ENCODE measurements at places on chromosomes 1 and 21.

GRCh38 chr1:209207701-209208286 is 375.7 kb upstream of the CAMK1G start:
- no peak for DNase-seq

DNA sequence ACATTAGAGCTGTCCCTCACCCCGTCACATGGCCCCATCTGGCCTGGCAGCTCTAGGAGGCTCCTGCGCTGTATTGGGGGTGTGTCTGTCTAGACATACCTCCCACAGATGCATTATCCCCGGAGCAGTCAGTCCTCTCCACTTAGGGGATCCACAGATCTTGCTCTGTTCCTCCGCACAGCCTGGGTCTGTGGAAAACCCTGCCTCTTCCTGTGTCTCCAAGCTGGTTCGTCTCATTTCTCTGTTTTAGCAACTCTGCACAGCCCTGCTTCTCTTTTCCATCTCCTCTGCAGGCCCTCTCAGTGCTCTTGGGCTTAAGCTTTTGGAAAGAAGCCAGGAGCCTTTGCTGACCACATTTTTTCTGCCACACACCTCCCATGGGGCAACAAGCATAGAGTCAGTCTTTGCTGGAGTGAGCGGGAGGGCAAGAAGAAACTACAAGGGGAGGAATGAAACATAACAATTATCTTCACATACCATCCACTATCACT is 241.5 kb downstream of the FOXD2 start:
- no peak for DNase-seq

DNA sequence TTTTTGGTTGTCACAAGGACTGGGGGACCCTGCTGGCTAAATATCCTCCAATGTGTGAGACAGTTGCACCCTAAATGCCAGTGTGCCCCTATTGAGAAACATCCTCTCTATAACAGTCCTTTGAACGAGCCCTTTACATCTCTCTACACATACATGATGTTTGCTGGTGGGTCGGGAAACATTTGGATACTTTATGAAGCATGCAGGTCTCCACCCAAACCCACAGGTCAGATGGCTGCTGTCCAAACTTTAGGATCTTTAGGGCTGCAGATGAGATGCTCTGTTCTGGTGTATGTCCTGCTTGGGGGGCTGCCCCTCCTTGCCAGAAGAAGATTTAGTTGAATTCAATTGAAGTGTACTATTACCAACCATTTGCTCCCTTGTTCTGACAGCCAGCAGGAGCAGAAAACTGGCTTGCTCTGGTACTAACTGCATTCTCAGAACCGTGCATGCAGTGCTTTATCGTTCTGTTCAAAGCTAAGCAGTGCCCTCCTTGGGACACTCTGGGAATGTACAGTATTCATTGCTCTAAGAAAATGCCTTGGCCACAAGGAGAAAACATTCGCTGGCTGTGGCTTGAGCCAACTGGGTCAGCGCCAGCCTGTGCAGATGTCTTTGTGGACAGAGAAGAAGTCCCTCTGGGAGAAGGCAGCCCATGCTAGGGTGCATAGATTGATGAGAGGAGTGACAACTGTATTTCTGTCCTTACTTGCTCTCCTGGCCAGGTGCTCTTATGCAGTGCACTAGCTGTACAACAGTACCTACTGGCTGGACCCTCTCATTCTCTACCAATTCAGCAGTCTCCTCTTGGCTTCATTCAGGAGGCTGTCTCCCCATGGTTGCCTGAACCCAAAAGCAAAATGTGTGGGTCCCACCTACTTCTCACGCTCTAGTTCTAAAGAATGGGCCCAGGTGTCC is 61.4 kb upstream of the DIRAS3 start:
- no peak for DNase-seq

DNA sequence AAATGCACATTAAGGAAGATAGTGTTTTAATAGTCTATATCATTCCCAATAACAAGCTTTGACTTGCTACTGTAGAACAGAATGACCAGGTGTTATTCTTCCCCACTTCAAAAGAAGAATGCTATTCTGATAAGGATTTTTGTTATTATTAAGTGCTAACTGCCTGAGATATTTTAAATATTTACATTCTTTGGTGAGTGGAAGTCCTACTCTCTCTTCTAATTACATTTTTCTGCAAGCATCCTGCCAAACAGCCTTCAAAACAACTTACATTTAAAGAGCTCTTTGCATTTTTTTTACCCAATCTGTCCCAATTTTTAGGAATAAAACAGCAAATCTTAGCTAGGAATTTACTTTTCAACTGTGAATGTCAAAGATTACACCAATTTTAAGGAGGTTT is 23.5 kb upstream of the SYDE2 start:
- DNase-seq: no peak

DNA sequence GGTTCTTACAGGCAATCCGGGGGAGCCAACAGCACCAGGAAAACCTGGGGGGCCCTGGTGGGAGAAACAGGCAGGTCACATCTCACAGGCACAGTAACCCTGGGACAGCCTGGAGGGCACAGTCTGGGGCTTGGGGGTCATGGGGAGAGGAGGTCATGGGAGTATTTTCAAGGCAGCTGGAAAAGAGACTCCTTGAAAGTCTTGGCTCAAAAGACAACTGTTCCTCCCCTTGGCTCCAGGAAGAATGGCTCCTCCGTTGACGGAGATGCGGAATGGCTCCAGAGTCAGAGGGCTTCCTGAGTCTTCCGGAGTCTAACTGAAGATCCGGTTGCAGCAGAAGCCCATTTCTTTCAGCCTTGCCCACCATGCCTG is 25.9 kb upstream of the PEF1 start:
- DNase-seq: no peak

GRCh38 chr1:154490317-154490716 is 11.7 kb upstream of the TDRD10 start:
- no peak for DNase-seq

DNA sequence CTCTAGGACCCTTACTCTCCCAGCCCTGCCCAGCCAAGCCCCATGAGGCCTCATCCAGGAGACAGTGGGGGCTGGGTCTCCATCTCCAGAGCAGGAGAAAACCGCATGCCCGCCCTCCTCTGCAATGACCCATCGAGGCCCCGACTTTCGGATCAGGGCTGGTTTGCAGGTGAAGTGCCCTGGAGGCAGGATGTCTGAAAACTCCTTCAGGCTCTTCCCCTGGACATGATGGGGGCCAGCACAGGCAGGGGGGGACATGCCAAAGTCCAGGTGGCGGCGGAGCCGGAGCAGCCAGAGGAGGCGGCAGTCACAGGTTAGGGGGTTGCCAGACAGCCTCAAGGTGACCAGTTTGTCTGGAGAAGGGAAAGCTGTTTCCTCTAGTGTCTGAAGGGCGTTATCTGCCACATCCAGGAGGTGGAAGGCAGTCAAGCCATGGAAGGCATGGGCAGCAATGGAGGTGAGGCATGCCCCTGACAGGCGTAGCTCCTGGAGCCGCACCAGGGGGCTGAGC is 3.9 kb downstream of the LINGO4 start:
- no peak for DNase-seq

DNA sequence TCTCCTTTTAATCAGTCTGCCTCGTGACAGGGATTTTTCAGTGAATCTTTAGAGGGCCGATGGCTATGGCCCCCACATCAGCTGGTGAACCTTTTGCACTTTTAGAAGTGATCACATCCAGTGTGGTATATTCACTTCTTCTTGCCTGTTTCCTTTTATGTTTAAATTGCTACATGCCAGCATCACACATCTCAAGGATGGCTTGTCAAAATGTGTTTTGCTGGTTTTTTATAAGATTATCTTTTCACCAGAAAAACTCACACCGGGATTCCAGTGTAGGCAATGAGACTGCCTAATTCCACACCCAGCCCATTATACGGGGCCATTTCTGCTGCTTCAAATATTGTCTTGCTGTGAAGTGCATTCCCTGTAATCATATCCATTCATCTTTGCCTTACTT is 1151.7 kb upstream of the ADGRL4 start:
- DNase-seq: no peak

DNA sequence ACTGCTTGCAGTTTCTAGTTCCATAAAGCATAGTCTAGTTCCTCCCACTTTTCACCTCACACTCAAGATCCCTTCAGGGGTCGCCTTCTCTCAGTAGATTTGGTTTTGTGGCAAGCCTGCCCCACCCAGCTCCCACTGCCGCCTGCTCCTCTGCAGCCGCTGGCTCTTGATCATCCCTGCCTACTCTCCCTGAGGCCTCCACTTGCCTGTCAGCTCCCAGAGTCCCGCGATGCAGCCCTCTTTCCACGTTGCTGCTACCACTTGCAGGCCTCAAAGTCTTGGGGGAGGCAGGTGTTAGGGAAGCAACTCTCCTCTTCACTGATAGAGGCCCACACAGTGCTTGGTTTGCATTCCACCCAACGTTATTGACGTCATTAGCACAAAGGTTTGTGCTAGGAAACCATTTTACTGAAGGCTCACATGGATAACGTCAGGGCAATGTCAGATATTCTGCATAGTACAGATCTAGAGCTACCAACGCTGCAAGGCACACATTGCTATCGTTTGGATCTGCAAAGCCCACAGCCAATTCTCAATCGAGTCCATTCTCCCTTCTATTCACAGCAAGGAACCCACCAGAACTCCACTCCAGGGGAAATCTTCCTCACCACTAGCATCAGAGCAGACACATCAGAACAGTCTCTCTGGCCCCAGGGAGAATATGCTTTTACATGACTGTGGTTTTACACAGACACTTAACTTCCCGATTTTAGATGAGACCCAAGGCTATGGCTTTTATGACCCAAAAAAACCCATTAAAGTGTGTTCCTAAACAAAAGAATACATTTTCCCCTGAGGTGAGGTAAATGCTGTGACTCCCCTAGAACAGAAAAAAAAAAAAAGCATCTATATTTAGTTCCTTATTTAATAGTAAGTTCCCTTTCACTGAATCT is 519.5 kb upstream of the CAMK1G start:
- DNase-seq: no peak

DNA sequence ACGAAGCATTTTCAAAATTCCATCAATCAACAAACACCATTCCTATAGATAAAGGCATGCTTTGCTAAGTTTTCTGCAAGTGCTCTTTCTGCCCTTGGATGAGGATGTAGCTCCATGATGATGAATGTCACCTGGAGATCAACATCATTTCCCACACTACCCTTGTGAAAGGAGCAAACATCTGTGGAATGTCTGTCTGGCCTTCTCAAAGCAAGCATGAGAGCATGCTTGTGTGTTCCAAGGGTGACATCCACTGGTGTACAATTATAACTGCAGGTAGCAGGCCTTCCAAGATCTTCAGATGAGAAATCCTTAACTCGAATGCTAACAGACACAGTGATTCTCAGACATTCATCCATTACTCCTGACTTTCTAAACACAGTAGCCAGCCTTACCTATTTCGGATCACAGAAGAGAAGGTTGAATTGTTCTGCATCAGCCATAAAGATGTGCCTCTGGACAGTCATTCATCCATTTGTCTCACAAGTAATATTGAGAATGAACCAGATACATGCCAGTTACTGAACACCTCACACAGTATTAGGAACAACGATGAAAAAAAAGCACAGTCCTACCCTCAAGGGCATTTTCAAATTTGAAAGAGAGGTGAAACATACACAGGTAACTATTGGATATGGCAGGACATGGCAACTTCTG is 162.4 kb downstream of the TPR start:
- DNase-seq: no peak

- DNase-seq: no peak
These were observed 68.9 kb downstream of the LRRN2 start for GRCh38 chr1:204616641-204617040.

GRCh38 chr1:8600336-8600735 is 217.1 kb downstream of the RERE start:
- no peak for DNase-seq

DNA sequence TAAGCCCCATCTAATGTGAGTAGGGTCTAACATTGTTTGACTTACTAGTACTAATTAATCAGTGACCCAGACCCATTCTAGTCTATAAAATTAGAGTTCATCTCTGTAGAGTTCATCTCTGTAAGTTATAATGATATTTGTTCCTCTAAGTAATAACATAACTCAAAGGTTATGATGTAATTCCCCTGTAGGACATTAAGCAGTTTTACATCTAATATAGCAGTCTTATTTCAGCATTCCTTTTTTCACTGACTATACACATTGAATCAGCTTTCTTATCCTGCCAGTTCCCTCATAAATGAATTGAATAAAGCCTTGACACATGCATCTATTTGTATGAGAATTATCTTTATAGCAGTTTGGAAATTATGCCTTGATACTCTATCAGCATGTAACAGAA is 90.9 kb downstream of the SH3GLB1 start:
- no peak for DNase-seq

- DNase-seq: no peak
These were observed 164.8 kb downstream of the USP25 start for GRCh38 chr21:15894596-15894995.

- no peak for DNase-seq
These were observed 223.2 kb downstream of the TNR start for GRCh38 chr1:175520186-175520585.

GRCh38 chr1:45200906-45201500 is 5.4 kb downstream of the ZSWIM5 start:
- no peak for DNase-seq

GRCh38 chr1:230351983-230352382 is 74.1 kb downstream of the PGBD5 start:
- no peak for DNase-seq

DNA sequence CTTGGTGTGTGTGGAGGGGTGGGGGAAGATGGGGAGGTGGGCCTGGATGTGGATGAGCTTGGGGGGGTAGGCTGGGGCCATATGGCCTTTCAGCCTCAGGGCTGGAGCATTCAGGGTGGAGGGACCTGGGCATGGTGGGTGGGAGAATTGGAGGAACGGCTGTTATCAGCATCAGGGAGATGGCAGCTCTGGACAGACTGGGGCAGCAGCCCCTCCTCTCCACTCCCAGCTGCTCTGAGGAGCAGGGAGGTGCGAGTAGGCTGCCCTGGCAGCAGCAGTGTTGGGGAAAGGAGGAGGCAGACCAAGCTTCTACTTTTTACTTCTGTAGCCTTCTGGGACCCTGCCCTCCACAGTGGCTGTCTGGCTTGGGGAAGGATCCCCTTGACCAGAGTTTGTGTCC is 10.2 kb downstream of the PPFIA4 start:
- DNase-seq: no peak

GRCh38 chr1:235106457-235106856 is 22.2 kb downstream of the TOMM20 start:
- no peak for DNase-seq

- DNase-seq: no peak
These were observed 14.1 kb upstream of the VWA5B1 start for GRCh38 chr1:20276485-20277159.

GRCh38 chr1:86757272-86757984 is 53.1 kb downstream of the SH3GLB1 start:
- DNase-seq: no peak

DNA sequence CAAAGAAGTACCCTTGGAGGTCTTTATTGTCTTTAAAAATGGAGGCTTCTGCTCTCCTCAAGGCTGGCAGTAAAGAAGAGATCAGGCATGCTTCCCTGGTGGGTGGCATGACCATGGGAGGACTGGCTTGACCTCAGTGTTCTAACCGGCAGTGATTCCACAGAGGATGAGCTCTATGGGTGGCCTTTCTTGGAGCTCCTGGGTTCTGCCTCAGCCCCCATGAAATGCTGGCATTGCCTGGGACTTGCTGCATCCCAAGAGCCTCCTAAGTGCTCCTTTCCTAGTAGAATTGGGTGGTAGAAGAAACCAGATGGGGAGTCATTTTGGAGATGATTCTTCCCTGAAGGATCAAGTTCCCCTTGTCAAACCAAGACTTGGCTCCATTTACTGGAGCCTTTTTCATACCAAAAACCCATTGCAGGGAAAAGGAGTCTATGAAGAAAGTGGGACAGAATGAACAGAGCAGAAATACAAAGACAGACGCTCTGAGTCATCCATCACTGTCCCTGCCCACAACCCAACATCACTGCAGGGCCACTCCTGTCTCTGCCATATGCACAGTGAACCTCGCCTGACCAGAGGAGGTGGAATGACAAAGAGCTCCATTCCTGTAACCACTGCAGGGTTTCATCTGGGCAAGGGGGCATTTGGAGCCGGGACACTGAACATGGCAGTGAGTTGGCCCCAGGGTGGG is 42.4 kb downstream of the RIMS3 start:
- DNase-seq: no peak

Measured in T-cell (primary cell).